Activated T-cell treated with anti-CD3 and anti-CD28 coated beads for 24 hours (primary cell): ENCODE measurements at places on chromosomes 6 and 20.

GRCh38 chr6:118830691-118831090 is 63.3 kb upstream of the ASF1A start:
- no peak for DNase-seq

DNA sequence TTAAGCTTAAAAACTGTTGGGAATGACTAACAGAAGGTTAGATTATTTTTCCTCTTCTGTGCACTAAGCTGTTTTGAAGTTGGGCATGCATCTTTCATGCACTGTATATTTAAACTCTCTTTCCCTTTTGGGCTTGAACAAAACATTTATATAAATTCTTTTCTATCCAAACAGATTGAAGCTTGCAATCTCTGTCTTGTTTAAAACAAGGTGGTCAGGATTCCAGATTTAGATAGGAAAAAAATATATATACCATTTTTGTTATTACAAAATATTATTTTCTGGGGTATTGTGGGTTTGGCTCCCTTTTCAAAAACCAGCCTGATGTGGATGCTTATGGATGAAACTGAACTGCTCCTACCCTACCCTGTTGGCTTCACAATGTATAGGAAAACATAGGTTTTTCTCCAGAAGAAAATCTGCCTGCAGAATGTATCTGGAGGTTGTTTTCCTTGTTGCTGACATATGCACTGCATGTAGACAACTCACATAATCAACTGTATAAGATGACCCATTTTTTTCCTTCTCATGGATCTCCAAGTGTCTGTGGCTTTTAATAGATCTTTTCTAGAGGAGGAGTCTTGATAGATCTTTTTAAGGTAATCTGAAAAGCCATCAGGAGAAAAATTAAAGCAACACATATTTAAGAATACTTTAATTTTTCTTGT is 146.3 kb downstream of the PRL start:
- no peak for DNase-seq

DNA sequence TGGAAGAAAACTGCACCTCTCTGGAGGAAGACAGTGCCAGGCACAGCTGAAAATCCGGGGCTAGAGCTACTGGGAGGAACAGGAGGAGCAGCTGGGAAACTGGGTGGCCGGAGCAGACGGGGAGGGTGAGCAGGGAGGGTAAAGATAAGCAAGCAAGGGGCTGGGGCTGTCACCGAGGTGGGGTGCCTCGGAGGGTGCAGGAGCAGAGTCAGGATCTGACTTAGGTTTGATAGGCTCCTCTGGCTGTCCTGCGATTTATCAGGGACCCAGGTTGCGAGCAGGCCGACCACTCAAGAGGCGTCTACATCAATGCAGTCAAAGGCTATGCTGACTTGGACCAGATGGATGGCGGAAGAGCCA is 12.3 kb downstream of the TSHZ2 start:
- DNase-seq, result no peak

GRCh38 chr6:12494161-12494560 is 204.0 kb downstream of the EDN1 start:
- DNase-seq, result no peak

DNA sequence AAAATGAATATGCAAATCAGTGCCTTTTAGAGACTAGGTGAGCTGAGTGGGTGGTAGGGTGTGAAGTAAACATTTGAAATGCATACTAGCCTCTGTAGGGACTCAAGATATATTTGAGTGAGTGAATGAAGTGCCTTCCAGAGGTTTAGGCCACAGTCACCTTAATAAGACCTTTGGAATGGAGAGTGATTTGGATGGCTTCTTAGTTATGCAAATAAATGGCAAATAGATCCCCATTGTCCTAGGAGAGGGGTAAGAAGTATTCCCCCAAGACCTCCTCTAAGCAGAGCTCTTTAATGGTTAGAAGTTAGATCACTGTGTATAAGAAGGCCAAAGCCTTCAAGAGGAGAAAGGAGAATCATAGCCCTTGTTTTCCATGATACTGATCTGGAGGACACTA is 47.8 kb upstream of the IMPG1 start:
- DNase-seq, result no peak

DNA sequence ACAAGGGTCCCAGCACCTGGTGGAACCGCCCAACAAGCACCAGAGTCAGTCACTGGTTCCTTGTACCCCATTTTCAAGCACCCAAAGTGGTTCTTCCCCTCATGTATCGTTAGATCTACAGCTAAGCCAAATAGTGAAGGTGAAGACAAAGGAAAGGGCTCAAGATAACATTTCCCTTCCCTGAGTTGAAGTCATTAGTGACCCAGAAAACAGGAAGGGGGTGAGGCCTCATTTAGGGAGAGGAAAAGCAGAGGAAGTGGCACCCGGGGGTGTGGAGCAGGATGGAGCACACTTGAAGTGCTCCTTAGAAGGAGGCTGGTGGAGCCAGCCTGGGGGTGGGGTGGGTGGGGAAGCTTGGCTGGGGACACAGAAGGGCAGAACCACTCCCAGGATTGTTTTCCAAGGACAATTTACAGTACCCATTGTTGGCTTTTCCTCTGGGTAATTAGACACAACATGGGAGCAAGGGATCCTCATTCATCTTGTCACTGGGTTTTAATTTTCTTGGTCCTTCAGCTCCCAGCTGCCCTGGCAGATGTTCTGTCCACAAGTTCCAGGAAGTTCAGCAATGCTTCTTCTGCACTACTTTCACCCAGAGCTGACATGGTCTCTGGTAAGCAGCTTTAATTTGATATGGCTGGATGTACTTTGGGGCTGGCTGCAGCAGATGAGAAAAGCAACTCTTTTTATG is 73.3 kb upstream of the CD93 start:
- DNase-seq, result no peak

DNA sequence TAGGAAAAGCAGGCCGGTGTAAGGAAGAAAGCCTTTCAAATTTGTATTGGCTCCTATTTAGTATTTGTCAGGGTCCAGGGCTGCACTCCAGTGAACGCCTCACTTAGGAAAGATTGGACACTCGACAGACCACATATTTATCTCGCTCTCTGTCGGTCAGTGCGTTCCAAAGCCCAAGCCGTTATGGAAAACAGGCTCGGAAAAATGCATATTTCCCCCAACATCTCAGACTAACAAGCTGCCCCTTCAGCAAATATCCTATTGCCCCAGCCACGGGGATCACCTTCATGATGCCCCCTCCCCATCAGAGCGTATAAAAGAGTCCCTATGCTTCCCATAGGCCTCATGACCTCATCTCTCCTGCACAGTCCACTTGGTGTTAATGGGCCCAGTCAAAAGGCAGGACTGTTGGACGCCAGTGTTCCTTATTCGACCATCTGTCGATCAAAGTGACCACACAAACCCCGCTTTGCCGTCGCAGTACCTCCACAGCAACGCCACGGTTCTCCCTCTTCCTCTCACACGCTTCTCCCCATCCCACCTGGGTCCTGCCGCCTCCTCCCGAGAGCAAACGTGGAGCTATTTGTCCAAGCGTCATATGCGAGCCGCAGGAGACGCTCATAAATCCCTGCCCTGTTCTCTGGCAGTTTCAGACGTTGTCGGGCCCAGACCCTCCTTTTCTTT is 63.3 kb downstream of the NPEPL1 start:
- DNase-seq, result no peak

DNA sequence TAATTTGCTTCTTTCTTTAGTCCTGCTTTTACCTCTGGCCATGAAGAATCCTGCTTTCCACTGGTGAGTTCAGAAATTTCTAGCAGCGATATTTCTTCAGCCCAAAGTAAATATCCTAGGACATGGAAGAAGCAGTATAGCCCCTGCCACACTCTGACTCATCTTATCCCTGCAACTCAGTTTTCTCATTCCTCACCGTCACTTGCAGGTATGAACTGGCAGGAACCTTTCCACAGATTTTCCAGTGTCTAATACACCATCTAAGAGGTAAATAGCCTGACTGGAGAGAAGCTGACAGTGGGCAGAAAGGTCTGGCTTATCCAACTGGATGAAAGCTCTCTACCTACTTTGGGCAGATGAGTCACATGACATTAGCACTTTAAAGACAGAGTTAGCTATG is 816.7 kb upstream of the FLRT3 start:
- no peak for DNase-seq

GRCh38 chr6:155660251-155660977 is 204.8 kb upstream of the NOX3 start:
- DNase-seq, result no peak

DNA sequence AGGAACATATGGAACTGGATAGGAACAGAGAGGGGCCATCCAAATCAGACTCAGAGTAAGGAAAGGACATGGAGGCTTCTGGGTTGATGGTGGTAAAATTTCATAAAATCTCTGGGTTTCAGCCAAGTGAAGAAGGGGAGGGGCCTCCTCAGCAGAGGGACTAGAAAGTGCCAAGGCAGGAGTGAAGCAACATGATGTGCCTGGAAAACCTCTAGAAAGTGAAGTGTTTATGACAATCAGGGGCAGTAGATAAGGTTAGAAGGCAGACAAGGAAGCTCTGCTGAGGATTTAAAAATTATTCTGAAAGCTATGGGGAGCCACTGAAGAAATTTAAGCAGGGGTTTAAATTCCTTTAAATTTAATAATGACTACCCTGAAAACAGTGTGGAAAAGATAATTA is 126.0 kb upstream of the TENT5A start:
- DNase-seq, result no peak

DNA sequence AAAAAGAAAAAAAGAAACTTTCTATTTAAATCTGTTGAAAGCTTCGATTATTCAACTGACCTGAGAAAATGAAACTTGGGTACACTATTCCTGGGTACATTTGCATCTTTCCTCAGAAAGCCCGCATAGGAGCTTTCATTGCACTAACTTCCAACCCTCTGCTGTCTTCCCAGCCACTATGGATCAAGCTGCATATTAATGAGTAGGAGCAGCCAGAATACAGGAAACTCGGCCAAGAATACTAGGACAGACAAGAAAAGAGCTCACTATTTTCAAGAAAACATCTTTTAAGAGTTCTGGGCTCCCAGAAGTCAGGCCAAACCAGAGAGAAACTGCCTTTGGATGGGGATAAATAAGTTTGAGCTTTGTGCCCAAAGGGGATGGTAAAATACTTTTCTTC is 135.0 kb upstream of the CCDC28A start:
- no peak for DNase-seq

DNA sequence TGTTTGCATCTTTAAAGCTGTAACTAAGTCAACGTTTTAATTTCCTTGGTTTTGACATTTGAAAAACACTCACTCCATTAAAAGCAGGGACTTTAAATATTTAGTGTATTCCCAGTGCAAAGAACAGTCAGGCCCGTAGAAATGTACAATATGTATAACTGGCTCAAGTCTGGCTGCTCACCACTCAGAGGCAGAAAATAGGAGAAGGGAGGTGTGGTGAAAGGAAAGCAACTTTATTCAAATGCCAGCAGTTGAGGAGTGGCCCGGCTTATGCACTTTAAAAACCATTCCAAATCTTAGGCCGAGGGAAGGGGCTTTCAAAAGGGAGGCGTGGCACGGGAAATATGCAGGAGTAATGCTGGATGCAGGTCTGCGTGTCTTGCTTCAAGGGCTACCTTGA is 120.6 kb downstream of the TMEM200A start:
- no peak for DNase-seq

DNA sequence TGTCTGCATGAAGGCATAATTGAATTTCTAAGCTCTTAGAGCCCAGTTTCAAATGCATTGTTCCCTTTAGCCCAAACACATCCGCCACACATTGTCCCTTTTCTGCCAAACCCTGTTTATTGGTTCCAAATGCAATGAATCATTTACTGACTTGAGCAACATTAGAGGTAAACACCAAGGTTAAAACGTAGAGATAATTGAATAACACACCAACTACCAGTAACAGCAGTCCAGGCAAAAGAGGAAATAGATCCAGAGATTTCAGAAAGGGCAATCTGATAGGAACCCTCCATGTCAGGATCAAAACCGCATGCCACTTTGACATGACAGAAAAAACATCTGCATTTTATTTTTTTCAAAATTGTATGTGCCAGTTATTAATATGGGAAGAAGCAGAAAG is 114.8 kb downstream of the PKHD1 start:
- DNase-seq, result no peak

GRCh38 chr6:134574491-134574890 is 256.6 kb upstream of the SGK1 start:
- DNase-seq, result no peak

GRCh38 chr6:168451805-168452517 is 11.0 kb downstream of the SMOC2 start:
- DNase-seq, result no peak

DNA sequence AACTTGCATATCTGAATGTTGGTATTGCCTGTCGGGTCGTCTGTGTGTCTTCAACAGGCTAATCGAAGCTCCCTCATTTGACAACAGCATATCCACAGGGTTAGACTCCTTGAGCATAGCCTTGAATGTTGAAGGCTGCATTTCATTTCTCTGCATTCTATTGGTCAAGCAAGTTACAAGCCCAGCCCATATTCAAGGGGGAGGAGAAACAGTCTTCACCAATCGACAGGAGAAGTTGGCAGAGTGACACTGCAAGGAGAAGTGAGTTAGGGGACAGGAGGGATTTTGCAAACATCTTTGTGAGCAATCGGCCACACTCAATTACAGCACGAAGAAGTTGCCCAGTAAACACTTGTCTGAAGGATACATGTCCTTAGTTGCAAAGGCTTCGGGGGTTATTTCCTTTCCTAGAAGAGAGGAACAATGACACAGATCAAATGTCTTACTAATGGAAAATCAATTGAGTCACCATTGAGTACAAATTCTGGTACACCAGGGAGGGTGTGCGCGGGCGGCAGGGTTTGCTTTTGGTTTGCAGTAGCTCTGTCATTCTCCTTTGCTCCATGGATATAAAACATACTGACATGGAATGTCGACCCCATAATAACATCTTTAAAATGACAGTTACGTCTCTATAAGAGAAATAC is 60.6 kb upstream of the NT5E start:
- peak; percentile 9 for DNase-seq

- no peak for DNase-seq
These were observed 84.1 kb upstream of the FOXP4 start for GRCh38 chr6:41462033-41462432.

DNA sequence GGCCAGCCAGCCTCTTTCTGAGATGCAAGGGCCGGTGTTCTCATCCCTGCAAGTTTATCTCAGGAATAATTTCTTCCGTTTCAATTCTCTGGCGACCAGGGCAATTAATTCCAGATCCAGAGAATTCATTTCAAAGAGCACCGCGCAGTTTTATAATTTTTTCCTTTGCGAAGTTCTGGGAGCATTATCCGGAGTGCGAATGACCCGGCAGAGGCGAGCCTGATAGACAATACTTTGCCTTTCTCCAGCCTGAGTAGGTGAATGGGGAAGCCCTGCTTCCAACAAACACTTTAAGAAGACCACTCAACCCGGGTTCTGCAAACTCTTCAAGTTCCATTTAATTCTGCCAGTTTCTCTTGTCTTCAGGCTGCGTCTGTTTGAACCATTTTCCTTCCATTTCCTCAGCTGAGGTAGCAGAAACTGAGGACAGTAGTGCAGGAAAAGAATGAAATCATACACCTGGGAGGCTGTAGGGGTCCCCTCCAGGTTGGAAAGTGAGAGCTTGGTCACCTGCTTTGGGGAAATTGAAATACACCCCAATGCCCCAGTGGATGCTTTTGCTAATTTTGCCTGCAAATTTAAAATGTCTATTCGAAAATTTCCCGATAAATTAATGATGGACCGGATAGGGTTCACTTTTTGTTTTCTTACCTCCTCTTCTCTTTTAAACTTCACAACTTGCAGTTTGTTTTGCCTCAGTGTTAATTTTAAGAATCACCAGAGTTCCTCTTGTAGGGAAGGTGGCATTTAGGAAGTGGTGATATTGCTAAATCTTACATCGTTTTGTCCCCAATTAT is 1.1 kb downstream of the VGLL2 start:
- no peak for DNase-seq
